Femur (tissue), 1 donor: ENCODE measurements at places on chromosomes 5 and 9.

DNA sequence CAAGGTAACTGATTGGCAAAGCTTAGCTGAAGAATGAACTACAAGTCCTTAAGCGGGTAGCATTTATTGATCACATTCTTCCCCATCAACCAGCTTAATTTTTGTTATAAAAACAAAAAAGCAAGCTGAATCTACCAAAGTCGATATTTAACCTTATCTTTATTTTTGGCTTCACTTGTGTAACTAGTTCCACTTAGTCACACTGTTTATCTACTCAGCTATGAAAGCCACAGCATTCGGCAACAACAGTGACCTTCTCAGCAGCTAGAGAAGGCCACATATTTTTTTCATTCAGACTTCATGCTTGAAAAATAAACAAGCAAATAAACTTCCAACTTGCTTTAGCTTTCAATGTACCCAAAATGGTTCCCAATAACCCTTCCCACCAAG, 69.4 kb downstream of the KLHL3 start:
- no peak for DNase-seq

DNA sequence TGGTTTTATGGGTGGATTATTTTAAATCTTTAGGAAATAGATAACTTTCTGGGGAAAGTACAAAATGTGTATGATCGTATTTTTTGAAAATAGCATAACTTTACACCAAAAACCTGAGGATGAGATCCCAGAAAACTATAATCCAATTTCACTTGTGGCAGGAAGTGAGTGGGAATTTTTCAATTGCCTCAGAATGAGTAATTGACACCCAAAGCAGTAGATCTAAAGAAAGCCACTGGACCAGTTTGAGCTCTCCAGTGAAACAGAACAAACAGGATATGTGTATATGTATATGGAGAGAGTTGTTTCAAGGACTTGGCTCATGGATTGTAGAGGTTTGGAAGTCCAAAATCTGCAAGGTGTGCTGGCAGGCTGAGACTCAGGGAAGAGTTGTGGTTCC, 109.2 kb upstream of the SHB start:
- DNase-seq = no peak

DNA sequence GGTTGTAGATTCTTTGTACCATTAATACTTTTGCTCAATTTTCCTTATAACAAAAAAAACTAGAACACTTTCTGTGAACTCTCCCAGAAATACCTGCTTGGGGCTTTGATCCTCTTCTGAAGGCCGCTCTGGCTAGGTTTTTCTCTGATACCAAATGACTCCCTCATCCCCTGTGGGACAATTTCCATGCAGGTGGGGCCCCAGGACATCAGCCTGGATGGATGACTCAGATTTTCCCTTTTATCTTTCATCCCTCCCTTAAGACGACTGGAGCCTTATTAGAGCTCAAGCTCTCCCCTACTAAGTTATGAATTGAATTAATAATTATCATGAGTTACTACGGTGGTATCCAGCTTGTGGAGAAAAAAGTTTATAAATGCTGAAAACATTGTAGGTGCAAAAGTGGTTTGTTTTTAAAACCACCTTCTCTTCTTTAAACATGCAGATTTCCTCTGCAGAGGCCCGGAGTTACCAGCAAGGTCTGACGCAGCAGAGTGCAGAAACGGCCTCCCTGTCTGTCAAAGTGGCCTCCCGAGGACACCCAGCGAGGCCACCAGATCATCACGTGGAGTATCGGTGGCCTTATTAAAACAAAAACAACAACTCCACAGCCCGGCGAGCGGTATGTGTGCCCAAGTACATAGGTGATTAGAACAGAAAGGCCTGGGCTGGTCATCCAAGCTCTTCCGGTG, 50.8 kb upstream of the IRX4 start:
- no peak for DNase-seq

DNA sequence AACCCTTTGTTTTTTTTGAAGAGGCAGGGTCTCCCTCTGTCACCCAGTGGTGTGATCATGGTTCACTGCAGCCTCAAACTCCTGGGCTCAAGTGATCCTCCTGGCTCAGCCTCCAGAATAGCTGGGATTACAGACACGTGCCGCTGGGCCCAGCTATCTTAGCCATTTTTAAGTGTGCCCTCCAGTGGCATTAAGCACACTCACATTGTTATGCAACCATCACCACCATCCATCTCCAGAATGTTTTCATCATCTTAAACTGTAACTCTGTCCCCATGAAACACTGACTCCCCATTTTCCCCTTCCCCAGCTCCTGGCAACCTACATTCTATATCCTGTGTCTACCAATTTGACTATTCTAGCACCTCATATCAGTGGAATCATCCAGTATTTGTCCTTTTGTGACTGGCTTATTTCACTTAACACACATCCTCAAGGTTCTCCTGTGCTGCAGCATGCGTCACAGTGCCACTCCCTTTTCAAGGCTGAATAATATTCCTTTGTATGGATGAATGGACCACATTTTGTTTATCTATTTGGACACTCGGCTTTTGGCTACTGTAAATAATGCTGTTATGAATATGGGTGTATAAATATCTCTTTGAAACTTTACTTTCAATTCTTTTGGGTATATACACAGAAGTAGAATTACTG, 12.5 kb upstream of the RAPGEF1 start:
- no peak for DNase-seq

- DNase-seq = no peak
Observed at GRCh38 chr9:126650404-126651341, 36.9 kb downstream of the LMX1B start.

DNA sequence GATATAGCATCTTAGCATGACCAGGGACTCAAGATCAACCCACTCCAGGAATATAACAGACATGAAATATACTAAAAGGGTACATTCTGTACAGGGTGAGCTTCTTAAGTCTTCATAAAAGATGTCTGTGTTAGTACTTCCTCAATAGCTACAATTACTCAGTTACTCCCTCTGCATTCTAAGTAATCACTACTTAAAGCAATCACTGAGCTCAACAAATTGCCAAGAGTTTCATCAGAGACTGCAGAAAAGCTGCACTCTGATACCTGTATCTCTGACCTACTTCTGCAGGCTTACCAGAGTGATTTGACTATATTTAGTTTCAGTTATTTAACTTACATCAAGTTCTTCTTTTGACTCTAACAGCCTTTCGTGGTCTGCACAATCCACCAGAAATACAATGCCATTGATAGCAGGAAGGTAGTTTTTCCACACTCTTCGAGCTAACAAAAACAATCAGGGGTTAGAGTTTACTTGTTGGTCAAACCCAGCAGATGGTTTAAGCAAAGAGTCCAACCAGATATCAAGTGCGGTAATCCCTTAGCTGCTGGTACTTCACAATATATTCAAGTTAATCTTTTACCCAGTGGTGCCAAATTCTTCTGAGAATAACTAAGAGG, 23.3 kb downstream of the SAR1B start:
- no peak for DNase-seq

DNA sequence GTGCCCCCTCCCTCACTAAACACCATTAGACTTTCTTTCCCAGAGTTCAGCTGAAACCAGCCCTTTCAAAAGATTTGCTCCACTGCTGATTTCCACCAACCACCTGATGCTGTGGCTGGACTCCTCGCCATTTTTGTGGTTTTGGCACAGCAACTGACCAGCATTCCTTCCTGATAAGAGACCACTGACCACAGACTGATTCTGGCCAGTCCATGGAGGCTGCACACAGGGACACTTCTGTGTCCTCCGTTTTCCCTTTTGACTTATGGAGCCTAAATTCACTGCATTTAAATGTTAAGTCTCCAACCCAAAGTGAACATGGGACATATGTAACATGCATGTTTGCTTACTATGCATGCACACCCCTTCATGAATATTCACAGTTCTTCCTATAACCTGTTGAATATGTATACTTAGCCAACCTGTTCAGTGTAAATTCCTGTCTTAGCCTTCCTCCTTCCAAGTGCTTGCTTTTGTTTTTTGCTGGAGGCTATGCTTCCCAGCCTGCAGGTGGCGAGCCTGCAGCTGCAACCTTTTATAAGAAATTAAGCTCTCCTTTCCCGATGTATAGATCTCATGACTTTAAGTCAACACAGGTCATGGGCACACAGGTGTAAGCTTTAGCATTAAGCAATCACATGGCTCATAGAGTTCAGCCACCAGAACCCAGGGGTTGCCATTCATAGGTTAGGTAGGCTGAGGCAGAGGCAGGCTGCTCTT, 78.7 kb downstream of the ACTL7B start:
- no peak for DNase-seq

DNA sequence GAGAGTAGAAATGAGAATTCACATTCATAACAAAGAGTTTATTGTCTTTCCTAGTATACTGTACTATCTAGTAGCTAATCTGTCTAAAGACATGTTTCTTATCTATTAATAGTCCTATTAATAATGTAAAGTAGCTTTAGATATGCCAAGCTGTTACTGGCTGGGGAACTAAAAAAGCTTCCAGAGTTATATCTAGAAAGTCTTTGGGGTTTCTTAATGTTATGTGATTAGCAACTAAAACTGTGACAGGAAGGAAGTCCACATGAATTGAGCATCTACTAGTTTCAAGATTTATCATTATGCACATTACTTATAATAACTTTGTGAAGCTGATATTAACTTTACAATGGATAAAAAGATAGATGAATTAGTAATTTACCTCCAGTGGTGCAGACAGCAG, 122.7 kb upstream of the CDKN2B start:
- no peak for DNase-seq
